Inflammatory macrophage treated with lipopolysaccharide for 1 hour (primary cell): ENCODE measurements at places on chromosomes 1 and 21.

- peak; percentile 75 for DNase-seq
Measured at GRCh38 chr1:40532844-40533424, 1.5 kb downstream of the ZNF684 start.

GRCh38 chr1:177021687-177022086 lies 142.8 kb downstream of the ASTN1 start:
- no peak for DNase-seq

GRCh38 chr1:35274197-35274596 lies 5.7 kb downstream of the ZMYM4 start:
- peak; percentile 20 for DNase-seq

- no peak for DNase-seq
Measured at GRCh38 chr1:211198111-211198510, 61.1 kb upstream of the RCOR3 start.

DNA sequence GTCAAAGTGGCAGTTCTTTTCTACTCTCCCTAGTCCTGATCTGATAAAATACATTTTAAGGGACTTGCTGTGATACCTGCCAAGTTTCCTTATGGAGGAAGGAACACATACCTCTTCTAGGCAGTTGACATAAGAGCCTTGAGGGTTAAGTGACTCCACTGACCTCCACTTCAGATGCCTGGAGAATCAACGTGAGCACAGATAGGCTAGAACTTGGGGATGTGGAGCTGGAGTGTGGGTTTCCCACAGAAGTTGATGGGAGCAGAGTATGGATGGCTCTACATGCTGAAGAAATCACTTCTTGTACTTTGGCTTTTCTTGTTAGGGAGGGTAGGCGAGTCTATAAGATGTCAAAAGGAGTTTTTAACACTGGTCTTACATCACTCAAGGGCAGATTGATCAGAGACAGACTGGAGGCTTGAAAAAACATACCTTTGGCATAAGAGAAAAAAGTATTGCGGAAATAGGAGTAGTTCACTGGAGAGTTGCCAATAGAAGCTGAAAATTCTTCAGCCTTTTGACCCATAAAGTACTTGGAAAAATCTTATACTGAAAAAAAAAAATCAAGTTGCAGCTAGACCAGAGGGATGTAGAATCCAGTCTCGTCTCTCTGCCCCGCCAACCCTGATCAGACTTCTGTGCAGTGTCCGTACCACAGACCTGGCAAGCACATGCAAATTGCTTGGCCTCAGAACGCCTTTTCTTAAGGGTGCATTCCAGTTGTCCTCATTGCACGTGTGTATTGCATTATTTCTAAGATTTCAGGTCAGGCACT lies 5.5 kb downstream of the RHOU start:
- no peak for DNase-seq

DNA sequence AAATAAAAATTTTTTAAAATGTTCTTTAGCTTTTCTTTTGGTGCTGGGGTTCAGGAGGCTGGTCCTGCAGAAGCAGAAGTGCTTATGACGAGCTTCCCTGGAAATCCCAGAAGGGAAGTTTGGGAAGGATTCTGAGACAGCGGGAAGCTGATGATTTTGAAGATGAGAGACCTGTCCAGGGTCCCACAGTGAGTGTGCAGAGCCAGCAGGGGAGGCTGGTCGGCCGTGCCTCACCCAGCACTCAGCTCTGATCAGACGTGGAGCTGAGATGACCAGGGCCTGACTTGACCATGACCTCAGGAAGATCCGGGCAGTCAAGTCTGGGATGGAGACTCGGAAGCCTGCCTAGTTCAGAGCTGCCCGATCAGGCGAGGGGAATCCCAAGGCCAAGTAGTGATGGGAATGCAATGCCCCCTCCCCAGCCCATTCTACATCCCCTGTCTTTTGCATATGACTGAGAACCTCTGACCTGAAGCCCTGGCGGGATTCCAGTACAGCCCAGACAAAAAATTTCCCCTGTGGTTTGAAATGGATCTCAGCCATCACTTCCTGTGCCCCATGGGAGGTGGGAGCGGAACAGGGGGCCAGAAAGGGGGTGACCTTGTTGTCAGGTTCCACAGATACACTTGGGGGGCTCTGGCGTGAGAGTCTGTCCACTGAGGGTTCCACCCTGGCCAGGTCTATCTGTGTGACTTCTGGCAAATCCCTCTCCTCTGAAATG lies 96.8 kb upstream of the RUNX3 start:
- peak; percentile 25 for DNase-seq

- no peak for DNase-seq
Measured at GRCh38 chr1:207755846-207756693, 4.2 kb downstream of the CD46 start.

DNA sequence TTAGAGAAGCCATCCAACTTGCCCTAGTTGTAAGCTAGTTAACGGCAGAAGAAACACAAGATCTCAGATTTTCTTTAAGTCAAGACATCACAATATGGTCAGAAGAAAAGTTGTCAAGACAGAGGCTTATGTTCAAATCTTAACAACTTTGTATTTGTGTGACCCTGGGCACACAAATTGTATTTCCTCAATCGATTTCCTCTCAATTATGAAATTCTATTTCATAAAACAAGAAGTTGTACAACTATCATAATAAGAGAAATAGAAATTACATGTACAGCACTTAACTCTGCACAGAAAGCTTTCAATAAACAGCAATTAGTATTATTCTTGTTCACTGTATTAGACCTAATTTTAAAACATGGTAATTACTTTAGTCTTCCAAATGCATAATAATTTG lies 62.9 kb upstream of the SDC3 start:
- DNase-seq: peak; percentile 54

DNA sequence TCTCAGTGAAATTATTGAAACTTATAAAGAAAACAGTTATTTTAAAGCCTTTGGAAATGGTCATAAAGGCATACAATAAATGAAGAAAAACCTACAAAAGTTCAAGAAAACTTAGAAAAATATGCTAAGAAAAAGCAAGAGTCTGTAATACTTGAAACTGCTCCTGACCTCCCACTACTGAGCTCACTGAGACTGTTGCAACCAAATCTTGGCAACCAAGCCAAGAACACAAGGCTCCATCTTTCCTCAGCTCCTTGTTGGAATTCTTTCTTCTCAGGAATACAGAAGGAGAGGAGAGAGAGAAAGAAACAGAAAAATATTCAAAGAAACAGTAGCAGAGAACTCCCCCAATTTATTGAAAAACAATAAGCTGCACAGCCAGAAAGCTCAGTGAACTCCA lies 160.5 kb downstream of the RASAL2 start:
- DNase-seq: no peak

DNA sequence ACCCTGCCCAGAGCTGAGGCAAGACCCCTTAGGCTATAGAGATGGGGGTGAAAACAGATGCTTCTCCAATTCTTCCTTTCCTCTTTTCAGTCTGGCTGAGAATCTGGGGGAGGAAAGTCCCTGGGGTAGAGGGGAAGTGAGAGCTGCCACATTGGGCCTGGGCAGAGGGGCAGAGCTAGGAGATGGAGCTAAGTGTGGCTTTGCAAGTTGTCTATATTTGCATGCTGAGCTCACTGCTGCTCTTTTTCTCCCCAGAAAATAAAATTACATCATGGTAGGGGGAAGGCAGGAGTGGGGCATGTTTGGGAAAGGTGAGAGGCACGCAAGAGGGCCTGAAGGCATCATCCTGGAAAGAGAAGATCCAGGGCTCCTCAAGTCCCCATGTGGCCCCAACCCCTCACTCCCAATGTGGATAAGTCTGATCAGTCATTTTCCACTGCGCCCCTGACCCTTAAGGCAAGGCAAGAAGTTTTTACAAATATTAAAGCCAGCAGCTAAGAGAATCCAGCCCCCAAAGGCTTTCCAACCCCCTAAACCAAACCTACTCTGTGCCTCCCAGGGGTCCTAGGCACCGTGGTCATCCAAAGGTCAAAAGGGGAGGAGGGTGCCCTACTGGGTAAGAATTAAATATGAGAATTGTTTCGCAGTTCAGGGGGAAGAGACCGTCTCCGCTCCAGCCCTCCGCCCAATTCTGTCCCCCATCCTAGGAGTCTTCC lies 500 bp upstream of the PEA15 start:
- DNase-seq: peak; percentile 89

DNA sequence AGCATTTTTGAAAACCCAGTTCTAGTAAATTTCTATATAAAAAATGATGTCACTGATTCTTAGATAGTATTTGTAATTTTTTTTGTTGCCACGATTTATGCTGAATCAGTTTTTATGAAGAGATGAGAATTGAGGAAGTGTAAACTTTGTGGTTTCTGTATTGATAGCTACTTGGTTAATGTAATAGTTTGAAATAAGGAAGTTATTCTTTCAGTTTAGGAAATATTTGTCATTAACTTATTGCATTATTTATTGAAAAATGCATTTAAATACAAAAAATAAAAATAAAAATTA lies 97.8 kb downstream of the ZFYVE9 start:
- peak; percentile 80 for DNase-seq

GRCh38 chr1:212234431-212235395 lies 50.5 kb upstream of the PPP2R5A start:
- peak; percentile 94 for DNase-seq

DNA sequence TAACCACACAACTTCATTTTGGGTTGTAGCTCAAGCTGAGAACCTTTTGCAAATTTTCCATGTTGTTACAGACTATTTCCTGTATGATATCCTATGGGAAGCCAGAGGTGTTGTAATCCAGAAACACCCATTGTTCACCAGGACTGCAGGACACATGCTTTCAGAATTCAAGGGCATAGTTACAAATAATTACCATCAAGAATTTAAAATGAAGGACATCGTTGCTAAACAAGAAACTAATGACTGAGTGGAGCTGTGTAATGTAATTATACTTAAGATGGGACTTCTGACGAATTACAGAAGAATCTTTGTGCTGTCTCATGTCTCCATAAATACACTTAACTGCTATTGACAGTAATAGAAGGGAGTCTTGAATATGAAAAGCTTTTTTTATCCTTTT lies 47.6 kb upstream of the HOOK1 start:
- DNase-seq: no peak

- DNase-seq: no peak
Measured at GRCh38 chr1:43276673-43277072, 6.9 kb downstream of the TMEM125 start.

DNA sequence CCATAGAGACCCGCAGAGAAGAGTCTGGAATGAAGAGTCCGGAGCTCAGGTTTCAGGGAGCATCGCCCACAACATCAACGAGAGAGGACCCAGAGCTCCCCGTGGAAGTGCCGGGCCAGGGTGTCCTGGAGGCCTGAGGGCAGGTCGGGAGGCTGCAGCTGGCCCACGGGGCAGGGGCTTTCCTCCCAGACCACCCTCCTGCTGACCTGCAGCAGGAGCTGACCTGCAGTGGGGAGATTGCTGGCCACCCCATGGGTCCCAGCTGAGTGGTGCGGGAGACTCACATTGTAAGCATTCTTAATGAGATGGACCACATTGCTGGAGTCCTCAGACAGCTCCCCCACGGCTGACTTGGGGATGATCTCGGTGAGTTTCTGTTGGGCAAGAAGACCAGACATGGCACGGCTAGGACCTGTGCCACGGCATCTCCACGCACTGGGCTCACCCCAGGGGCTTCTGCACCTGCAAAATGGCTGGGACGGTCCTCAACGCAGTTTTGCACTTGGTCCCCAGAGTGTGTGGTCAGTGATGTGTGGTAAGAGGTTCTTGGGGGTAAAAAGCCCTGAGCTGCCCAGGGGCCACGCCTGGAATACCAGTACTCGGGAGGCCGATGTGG lies 21.3 kb upstream of the PTTG1IP start:
- no peak for DNase-seq

- DNase-seq: no peak
Measured at GRCh38 chr1:65844821-65845534, 52.3 kb downstream of the PDE4B start.

- peak; percentile 50 for DNase-seq
Measured at GRCh38 chr1:160743266-160743665, 4.2 kb downstream of the SLAMF7 start.
